ENCODE measurements at places on chromosomes 4 and X.

- no peak for DNase-seq
Observed at GRCh38 chr4:15690020-15690809, 8.6 kb downstream of the FAM200B start.

DNA sequence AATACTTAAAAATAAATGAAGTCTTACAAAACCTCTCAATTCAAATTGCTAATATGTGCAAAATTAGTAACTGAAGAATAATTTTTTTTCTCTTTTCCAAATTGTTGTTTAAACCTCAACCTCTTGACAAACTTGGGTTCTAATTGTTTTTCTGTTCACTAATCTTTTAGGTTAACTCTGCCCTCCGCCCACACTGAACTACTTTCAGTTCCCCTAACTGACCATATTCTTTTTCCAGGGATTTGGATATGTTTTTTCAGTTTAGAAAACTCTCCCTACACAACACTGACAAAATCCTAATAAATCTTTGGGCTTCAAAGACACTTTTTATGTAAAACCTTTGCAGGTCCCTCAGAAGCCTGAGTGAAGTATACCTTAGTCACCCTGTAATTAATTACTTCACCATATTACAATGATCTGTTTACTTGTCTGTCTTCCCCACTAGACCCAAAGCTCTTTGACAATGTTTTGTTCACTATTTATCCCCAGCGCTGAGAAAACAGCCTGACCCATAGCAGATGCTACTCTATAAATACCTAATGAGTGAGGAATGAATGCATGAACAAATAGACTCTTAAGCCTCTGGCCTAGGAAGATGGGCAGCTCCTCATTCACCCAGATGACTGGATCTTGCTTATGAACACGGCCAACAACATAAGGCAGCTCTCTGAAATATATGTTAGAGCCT lies 134.9 kb downstream of the MAML3 start:
- no peak for DNase-seq

GRCh38 chr4:95198961-95199360 lies 349.8 kb downstream of the UNC5C start:
- DNase-seq = no peak

- DNase-seq = no peak
Observed at GRCh38 chrX:46311581-46312120, 233.6 kb downstream of the ZNF674 start.

DNA sequence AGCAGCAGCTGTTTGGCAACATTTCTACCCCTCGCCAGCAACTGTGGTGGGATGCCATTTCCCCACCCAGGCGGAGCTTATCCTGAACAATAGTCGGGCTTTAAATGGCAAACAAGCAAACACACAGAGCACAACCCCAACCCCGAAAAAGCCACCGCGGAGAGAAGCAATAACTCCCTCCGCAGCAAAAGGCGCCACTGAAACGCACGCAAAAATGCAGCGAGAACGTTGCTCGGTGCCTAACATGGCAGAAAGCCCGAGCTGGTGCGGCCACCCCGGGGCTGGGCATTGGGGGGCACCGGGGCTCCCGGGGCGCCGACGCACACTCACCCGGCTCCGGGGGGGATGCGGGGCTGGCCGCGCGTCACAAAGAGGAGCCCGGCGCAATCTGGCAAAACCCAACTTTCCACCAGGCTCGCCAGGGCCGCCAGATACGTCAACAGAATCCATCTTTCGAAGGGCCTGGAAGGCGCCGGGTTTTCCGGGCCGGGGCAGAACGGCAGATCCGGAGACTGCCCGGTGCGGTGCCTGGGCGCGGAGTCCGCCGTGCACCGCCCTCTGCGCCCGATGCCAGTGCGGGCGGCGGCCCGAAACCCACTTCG lies 818 bp downstream of the RAI2 start:
- no peak for DNase-seq

- no peak for DNase-seq
Observed at GRCh38 chr4:123104310-123105025, 182.1 kb upstream of the NUDT6 start.

- no peak for DNase-seq
Observed at GRCh38 chr4:54155936-54156335, 56.0 kb downstream of the GSX2 start.

- DNase-seq = no peak
Observed at GRCh38 chr4:41160012-41160789, 54.1 kb downstream of the APBB2 start.

DNA sequence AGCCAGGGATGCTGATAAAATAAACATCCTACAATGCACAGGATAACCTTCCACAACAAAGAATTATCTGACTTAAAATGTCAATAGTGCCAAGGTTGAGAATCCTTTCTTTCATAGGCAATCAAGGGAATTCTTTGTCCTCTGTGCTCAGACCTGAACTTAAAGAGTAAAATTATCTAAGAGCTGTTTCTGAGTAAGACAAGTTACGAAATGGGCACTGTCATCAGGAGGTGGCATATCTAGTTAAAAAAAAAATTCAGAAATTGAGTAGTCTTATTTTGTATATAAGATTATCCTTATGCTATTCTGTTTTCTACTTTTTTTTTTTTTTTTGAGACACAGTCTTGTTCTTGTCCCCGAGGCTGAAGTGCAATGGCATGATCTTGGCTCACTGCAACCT lies 3.3 kb upstream of the RAB33B start:
- DNase-seq = no peak

DNA sequence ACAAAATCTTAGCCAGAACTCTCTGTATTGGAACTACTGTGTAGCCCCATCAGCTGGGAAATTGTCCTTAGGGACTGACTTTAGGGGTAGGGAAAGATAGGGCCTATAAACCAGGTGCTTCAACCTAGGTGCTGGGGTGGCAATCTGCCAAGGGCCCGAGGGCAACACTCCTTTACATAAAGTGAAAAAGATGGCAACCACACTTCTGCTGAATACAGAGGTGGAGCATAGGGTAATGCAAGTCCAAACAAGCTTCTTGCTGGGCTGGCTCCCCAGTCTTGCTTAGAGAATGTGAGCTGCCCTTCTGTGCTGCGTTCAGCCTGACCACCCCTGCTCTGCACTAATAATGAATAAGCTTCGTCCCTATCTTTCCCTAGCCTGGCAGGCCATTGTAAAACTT lies 9.8 kb downstream of the ZBTB33 start:
- no peak for DNase-seq

DNA sequence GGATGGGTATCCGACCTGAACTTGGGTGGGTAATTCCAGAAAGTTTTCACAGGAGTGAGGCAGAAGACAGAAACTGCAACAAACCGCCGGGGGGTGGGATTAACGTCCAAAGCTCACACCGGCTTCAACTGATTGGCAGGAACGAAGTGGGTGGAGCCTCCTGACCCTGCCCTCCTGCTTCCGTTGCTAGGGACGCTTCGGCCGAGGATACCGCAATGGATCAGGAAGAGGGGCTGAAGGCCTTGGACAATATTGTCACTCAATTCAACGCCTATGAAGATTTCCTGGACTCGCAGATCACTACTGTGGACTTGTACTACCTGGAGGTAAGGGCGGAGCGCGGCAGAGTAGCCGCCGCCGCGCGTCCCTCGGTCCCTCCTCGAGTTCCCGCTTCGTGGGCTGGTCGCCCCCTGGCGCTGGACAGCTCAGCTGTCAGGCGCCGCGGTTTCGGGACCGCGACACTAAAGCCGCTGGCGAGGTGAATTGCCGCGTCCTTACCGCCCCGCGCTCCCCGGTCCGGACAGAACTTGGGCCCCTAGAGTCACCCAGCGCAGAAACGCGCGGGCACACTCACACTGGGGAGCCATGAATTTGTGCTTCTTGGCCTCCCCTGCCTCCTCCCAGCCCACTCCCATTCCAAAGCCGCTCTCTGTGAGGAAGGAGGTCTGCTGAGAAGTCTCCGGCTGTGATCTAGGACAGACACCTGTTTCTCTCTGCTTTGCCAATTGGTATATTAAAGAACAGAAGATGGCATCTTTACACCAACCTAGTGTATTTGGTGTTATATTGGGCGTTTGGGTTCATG lies at the start of gene CFAP299:
Gene CFAP299, plus strand, starts transcription at position 177 of the 805 bp plus-strand sequence.
- DNase-seq = peak; percentile 66

DNA sequence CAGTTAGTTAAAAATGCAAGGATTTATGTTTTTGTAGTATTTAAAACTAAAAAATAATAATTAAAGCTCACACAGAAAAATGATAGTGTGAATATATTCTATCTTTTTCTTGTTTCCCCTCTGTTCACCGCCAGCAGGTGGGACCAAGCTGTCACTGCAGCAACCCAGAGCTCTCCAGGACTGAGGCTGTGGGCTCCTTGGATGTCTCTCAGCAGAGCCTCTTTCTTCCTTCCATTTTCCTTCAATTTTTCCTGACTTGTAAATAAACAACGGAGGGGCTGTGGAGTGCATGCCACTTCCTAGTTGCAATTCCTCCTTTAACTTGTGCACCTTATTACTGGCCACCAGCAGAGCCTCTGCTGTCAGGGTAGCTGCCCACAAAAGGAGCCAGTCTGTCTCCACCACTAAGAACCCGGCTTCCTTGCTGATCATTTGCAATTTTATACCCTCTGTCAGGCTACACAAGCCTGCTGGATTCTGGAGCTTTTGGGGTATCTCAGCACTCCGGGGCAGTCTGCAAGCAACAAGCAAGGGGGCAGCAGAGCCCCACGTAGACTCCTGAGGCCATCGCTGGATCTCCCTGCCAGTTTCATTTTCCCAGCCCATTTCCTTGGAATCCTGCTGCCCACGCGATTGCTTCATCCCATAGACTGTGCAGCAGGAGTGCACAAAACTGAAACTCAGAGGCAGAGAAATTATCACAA lies 1467.4 kb downstream of the C4orf33 start:
- DNase-seq = no peak

DNA sequence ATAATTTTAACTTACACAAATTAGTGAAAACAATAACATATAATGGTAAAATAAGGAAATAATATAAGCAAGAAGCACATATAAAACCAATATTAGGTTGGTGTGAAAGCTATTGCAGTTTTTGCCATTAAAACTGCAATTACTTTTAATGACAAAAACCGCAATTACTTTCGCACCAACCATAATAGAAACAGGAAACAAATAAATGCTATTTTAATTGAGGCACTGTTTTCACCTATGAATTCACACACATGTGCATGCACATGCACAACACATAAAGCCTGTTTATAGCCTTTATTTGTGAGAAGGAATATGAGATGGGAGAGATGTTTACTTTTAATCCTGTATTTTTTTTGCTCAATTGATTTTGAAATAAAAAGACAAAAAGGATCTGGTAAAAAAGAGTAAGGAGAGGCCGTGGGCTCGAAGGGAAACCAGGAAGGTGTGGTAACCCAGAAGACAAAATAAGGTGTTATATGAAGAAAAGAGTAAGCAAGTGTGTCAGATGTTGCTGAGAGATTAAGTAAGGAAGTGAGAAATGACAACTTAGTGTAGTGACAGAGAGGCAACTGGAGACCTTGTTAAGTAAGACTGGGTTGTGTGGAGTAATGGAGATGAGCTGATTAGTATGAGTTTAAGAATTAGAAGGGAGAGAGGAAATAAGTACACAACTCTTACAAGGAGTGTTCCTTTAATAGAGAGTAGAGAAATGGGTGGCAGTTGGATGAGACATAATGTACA lies 69.0 kb downstream of the KLHL13 start:
- DNase-seq = no peak

DNA sequence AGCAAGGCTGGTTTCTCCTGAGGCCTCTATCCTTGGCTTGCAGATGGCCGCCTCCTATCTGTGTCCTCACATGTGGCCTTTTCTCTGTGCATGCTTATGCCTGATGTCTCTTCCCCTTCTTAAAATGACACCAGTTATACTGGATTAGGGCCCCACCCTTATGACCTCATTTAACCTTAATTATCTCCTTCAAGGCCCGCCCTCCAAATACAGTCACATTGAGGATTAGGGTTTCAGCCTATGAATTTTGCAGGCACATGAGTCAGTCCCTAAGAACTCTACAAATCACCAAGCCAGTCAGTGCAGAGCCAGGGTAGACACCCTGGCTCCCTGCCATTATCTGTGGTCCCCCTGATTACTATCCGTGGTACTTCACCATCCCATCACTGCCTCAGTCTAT lies 51.6 kb downstream of the MAML3 start:
- no peak for DNase-seq

DNA sequence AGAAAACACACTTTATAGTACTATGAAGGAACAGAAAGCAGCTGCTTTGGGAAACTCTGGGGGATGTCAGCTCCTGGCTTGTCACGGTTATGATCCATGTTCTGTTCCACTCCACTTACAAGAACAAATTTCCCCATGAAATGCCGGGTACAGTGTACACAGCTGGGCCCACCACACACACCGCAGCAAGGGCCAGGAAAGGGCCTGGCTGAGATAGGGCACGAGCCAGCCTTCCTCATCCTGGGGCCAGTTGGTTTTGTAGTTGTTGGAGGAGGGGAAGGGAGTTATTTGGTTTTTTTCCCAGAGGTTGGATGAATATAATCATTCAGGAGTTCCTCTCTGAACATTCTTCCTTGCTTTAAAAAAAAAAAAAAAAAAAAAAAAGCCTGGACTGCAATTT lies 56.8 kb downstream of the SEPSECS start:
- no peak for DNase-seq

DNA sequence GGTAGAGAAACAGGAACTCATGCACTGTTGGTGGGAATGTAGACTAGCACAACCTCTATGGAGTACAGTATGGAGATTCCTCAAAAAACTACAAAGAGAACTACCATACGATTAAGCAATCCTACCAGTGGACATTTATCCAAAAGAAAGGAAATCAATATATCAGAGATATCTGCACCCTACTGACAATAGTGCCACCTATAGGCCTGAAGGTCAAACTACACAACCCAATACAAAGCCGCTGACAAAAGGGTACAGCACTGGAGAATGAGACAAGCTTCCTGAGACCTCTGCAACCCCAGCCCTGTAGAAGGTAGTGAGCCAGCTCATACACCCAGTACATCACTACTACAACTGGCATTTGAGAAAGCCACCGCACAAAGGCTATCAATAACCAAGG lies 67.1 kb downstream of the CBR4 start:
- no peak for DNase-seq

DNA sequence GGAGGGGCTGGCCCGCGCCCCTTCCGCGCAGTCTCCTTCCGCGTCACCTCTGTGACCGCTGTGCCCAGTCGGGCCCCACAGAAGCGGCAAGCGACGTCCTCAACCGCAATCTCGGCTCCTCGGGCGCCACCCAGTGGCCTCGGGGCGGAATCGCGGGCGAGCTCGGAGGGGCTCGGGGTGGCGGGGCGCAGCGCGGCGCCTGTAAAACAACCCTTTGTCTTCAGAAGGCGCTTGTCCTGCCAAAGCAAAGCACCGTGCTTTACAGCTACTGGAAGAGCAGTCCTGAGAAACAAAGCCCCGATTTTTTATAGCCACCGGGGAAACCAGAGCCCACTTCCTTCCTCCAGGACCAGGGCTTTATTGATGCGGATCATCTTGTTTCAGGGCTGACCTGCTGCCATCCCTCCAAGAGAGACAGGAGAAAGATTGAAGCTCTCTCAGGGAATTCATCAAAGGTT lies 37.3 kb upstream of the CDKN2AIP start:
- peak; percentile 92 for DNase-seq

GRCh38 chr4:144501231-144501780 lies 144.7 kb upstream of the HHIP start:
- DNase-seq = no peak

- peak; percentile 77 for DNase-seq
Observed at GRCh38 chrX:110317820-110318663, at the start of gene AMMECR1. AMMECR1 (minus strand) TSS chrX:110318085; CDS start chrX:110318071, 14 bp downstream.

- no peak for DNase-seq
Observed at GRCh38 chr4:106034220-106034619, 138.9 kb downstream of the NPNT start.

- no peak for DNase-seq
Observed at GRCh38 chr4:78809928-78810835, 34.0 kb downstream of the BMP2K start.

Data from activated T-cell treated with anti-CD3 and anti-CD28 coated beads for 48 hours (primary cell).